ENCODE measurements at places on chromosomes 5 and 9.

GRCh38 chr5:572398-573019 lies 39.6 kb upstream of the CEP72 start:
- DNase-seq, result no peak

DNA sequence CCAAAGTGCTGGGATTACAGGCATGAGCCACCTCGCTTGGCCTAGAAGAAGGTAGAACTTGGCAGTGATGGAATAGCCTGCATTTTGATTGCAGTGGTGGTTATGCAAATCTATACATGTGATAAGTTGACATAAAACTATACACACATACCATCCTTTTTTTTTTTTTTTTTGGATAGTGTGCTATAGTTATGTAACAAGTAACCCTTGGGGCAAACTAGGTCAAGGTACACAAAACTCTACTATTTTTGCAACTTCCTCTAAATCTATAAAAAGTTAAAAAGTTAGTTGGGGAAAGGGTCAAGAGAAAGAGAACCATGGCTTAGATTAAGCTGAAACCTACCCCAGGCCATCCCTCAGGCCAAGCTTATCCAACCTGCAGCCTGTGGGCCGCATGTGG lies 11.1 kb downstream of the TRIM14 start:
- no peak for DNase-seq

DNA sequence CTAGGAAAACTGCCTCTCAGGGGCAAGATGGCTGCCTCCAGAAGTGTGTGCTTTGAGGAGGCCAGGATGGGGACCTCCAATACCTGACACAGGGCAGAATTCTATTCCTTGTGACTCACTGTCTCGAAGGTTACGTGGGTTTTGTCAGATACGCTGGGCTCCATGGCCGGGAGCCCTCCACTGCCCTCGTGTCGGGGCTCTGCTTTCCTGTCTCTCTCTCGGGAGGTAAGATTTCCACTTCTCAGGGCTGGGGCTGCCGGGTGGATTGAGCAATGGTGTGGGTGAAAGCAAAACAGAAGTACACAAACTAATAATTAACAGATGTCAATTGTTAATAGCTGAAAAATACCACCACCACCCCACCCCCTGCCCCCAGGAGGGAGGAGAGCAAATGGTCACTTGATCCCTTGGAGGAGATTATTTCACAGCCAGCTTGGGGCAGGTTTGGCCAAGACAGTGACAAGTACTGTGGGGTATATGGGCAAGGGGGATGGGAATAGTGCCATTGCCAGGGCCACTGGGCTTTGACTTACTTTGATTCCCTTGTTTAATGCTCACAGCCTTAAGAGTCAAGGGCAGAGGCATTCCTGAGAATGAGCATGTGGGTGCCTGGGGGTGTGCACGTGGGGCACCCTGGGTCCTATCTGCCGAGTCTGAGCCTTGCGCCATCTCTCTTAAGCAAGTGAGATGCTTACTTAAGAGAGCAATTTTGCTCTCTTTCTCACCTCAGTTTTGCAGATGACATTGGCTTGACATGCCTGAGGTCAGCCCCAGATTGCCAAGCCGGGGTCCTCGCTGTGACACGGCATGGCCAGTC lies 28.8 kb upstream of the DAB2IP start:
- DNase-seq, result no peak

GRCh38 chr5:58069846-58070245 lies 390.0 kb downstream of the PLK2 start:
- no peak for DNase-seq

DNA sequence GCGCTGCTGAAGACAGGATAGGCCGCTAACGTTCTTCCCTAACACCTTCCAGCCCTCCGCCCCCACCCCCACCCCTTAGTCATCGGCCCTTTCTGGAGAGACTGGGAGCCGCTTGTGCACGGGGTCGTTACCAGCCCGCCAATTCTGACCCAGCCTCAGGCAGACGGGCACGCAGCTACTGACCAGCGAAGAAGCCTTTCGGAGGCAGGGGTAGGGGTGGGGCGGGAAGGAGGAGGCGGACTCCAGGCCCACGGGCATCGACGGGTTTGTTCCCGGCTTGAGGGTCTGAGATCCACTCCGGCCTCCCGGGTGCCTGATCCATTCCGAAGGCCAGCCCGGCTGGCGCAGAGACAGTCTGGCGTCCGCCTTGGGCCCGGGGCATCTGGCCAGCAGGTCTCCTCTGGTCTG lies 729 bp upstream of the HAND1 start:
- no peak for DNase-seq

- DNase-seq, result no peak
Measured at GRCh38 chr5:100600298-100600994, 65.3 kb downstream of the FAM174A start.

DNA sequence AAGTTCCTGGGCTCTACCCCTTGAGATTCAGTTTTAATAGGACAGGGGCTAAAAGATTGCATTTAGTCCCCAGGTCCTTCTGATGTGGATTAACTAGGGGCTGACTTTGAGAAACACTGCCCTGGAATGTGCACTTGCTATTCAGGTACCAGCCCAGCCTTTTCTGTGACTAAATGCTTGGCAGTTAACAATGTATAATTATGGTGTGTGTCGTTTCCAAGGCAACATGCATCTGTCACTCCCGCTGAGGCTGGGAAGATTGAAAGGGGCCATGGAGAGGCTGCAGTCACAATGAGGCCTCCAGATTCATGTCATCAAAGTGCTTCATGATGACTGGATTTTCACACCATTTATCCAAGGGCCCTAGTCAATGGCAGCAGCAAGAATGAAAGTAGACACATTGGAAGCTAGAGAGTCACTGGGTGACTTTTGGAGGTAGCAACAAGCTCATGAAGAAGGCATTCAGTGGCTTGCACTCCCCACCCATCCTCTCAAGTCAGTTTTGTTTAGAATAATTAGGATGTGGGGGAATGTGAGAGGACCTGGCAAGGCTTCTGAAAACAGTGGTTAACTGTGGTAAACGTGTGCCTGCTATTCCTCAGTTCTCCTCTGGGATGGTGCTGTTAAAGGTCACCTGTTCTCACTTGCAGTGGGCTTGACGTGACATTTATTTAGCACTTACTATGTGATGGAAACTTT lies 28.3 kb downstream of the RAI14 start:
- DNase-seq, result peak; percentile 27

- no peak for DNase-seq
Measured at GRCh38 chr5:106827061-106827460, 843.7 kb downstream of the EFNA5 start.

GRCh38 chr9:96302021-96302420 lies at the start of gene HSD17B3:
HSD17B3 (minus strand) TSS chr9:96302176; CDS start chr9:96302104, 72 bp downstream.
- no peak for DNase-seq

GRCh38 chr5:127988146-127988760 lies 95.3 kb upstream of the SLC12A2 start:
- no peak for DNase-seq

DNA sequence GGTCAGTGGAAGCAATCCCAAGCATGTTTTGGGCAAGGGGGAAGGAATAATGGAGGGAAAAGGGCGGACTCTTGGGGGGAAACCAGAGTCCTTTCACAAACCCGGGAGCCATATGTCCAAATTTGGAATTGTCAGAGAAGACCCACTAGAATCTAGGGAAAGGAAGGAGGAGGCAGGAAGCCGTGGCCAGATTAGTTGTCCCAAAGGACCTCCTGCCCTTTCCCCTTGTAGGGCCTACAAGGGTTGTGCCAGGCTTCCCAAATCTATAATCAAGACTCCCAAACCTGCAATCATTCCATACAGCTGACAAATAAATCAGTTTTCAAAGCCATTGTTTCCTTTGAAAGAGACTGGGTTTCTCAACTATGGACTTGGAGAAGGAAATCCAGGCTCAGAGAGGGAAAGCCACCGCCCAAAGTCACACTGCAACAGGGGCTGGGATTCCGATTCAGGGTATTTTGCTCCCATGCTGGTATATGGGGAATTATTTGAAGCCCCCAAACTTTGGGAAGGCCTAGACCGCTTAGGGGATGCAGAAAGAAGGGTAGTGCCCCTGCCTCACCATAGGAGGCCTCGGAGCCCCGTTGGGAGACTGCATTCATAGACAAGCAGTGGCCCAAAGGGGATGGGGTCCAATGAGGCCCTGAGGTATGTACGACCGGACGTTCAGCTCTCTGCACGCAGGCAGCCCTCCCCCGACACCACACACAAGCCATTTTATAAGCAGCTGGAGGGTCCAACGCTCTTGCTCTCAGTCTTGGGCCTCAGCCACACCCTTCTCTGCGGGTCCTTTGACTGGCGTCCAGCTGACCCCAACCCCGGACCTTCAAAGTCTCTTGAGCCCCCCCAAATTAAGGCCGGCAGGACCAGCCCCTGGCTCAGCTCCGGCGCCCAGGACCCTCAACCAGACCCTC lies 815 bp downstream of the ANXA6 start:
- DNase-seq, result no peak

DNA sequence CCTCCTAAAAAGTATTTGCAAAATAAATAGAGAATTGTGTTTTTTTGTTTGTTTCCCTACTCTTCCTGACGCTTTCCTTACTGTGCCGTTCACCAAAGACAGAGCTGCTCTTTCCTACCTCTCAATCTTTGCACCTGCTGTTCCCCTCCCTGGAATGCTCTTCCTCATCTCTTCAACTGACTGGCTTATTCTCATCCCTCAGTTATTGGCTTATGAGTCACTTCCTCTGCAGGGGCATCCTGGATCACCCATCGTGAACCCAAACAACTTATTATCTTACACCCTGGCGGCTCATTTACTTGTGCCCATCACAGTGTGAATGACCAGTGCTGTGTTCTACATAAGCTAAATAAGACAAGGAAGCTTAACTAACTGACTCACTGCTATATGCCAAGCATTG lies 36.1 kb upstream of the CCNG1 start:
- DNase-seq, result no peak

- DNase-seq, result peak; percentile 89
Measured at GRCh38 chr5:123696921-123697341, 185.0 kb downstream of the CSNK1G3 start.

DNA sequence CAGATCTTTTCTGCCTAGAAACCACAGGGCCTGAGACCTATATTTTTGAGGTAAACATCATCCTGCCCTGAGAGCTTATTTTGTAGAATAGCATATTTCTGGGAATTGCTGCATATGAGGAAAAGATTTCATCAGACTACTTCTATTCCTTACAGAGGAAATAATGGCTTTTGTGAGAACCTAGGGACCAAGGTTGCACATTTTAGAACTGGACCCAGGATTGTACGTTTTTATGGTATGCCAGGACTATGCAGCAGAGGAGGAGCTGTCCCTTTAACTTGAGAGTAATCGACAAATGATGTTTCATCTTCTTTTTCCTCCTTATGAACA lies 2.2 kb upstream of the ALDH1A1 start:
- DNase-seq, result no peak

DNA sequence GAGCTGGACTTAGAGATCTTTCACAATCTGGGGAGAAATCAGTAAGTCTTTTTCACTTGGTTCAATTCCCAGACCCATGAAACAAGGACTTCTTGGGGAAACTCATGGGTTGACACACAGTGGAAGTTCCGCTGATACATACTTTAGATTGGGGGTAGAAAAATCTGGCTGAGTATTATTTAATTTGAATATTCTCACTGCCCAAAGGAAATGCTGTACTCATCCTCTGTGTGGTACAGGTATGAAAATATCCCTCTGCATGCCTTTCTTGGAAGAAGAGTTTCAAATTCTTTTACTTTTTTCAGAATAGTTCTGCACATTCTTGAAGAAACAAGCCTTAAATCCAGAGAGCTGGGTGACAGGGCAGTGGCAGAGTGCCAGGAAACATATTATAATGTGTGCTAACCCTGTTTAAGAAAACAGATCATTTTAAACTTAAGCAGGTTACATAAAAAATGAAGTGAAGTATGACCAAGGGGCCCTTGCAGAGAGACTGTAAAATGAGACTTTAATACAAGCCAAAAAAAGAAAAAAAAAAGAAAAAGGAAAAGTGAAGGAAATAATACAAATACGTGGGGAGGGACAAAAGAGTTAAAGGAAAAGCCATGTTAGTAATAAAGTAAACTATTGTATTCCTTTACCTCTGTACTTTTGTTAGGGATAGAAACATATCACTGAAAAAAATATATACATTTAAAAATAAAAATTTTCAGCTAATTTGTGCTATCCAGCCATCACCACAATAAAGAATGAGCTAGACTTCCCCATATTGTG lies 173.4 kb upstream of the NR3C1 start:
- DNase-seq, result no peak

DNA sequence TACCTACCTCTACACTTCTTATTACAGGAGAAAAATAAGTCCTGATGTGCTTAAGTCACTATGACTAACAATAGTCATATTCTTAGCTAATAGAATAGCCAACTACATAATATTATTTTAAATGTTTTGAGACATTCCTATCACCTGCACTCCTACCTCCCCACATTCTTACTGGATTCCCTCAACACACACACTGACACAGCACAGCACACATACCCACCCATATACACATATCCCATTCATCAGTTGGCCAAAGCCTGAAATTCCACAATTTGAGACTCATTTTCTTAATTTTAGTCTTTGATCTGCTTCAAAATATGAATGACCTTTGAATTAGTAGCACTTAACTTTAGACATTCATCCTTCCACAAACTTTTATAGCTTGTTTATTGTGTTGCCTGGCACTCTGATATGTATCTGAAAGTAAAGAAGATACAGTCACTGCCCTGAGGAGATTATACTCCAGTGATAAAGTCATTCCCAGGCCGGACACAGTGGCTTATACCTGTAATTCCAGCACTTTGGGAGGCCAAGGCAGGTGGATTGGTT lies 168.3 kb upstream of the RASA1 start:
- no peak for DNase-seq

- DNase-seq, result no peak
Measured at GRCh38 chr5:98957307-98957706, 28.5 kb upstream of the CHD1 start.

DNA sequence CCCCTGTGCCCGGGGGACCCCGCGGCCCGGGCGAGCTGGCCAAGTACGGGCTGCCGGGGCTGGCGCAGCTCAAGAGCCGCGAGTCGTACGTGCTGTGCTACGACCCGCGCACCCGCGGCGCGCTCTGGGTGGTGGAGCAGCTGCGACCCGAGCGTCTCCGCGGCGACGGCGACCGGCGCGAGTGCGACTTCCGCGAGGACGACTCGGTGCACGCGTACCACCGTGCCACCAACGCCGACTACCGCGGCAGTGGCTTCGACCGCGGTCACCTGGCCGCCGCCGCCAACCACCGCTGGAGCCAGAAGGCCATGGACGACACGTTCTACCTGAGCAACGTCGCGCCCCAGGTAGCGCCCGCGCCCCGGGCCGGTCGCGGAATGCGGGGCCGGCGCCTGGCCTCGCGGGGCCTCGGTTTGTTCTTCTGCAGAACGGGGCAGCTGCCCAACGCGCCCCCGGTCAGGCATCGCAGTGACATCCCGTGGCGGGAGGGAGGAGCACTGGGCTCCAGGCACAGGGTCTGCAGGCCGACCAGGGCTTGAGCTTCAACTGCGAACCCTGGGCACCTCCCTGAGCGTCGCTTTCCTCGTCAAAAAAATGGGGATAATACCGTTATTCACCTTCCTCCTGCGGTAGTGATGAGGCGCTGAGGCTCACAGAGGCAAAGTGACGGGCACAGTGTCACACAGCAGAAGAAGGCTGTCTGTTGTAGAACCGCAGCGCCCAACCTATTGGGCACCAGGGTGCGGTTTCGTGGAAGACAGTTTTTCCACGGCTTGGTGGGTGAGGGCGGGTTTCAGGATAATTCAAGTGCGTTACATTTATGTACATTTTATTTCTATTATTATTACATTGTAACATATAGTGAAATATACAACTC lies 777 bp downstream of the ENDOG start:
- peak; percentile 46 for DNase-seq

Data from putamen (tissue), 1 donor.